ENCODE measurements at places on chromosomes 3 and 15.

DNA sequence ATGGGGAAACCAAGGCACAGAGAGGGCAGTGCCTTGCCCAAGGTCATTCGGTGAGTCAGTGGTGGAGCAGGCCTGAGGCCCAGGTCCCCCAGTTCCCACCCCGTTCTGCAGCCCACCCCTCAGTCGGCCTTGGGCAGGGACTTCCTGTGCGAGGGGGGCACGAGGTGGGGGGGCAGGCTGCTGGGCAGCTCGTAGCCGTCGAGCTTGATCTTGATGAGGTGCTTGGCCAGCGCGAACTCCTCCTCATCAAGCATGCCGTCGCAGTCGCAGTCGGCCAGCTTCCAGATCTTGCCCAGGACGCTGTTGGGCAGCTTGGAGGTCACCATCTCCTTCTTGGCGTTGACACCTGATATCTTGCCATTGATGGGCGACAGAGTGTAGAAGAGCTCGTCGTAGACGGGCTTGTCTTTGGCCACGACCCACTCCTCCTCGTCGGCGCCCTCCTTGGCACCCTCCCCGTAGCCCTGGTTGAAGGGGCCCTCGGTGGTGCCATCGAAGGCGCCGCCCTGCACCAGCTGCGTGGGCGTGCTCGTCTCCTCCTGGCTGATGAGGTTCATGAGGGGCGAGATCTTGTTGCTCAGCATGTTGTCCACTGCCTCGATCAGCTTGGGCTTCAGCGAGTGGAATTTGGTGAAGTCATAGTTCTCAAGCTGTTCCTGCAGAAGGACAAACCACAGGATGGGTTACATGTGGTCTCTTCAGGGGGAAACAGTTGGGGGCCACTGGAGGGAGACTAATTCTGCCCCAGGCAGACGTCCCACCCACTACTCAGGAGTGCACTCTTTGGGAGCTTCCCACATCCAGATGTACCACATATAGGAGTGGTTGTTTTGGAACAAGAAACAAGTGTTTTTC lies 6.9 kb upstream of the SPTBN5 start:
- H3K27me3 ChIP-seq: no peaks in the 10 kb centered on the region
- no peak for DNase-seq
- H3K4me1 ChIP-seq: peaks cover 9% of the 10 kb centered on the region

DNA sequence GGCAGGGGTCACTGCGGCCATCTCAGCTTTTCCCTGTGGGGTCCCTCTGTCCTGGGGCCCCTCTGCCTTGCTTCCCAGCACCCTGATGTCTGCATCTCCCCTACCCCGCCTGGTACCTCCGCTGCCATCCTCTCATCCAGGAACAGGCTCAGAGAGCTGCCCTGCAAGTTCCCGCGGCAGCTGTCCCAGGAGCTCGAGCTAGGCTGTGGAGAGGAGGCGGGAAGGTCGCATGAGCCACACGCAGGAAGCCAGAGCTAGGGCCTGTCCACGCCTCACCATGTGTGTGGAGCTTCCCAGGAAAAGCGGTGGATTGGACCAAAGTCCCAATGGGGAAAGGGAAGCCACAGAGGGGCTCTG lies 12.5 kb downstream of the PLA2G4B start:
- no peak overlapping the region for H3K4me3 ChIP-seq
- H3K27ac ChIP-seq: peak overlapping the region; percentile 37
- peaks cover 7% of the 10 kb centered on the region for H3K4me1 ChIP-seq
- peaks cover 8% of the 10 kb centered on the region for H3K36me3 ChIP-seq
- H3K27me3 ChIP-seq: no peaks in the 10 kb centered on the region

- H3K27ac ChIP-seq: peak overlapping the region; percentile 97
- no peaks in the 10 kb centered on the region for H3K27me3 ChIP-seq
- no peak for DNase-seq
- peaks cover 70% of the 10 kb centered on the region for H3K36me3 ChIP-seq
- peak overlapping the region; percentile 89 for H3K4me3 ChIP-seq
Observed at GRCh38 chr3:69091389-69092029, 6.8 kb downstream of the ARL6IP5 start.

DNA sequence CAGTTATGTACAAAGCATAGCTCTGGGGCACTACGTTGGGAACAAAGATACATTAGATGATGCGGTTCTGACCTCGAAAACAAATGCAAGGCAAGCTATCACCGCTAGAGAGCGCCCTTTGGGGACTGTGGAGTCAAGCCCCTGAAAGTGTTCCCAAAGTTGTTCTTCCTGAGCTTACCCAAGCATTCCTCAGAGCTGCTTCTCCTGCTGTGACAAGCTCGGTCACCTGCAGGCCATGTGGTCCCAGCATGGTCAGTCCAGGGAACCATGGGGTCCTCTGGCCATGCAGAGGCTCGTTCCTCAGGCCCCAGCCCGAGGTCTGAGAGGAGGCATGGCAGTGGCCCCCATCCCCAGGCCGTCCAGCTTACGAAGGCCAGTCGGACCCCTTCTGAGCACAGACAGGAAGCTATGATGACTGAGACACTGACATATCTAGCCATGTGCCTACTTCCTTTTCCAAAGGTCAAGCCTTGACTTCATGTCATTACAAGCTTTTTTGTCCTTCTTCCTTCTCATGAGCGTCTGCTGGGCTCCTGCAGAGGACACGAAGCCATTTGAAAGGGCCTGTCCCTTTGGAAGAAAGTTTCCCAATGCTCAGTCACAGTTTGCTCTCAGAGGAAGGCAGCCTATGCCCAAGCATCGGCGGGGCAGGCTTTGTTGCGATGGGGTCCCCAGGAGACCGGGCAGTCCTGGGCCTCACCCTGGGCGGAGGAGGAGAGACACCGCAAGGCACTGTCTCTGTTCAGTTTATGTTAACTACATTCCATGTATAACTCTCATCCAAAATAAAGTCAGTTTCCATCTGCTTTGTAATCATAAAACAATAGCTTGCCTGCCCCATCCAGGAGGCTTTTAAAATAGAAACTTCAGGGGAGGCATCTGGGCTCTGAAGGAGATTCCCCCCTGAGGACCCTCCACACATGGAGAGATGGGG lies 79.3 kb downstream of the ATP10A start:
- peak; percentile 85 for DNase-seq
- H3K27me3 ChIP-seq: no peaks in the 10 kb centered on the region
- peak overlapping the region; percentile 84 for H3K27ac ChIP-seq
- H3K4me1 ChIP-seq: peaks cover 35% of the 10 kb centered on the region
- peaks cover 24% of the 10 kb centered on the region for H3K36me3 ChIP-seq

GRCh38 chr15:26729030-26729429 lies 43.8 kb downstream of the GABRB3 start:
- no peak overlapping the region for H3K27ac ChIP-seq
- no peaks in the 10 kb centered on the region for H3K4me1 ChIP-seq
- no peak overlapping the region for H3K4me3 ChIP-seq
- no peaks in the 10 kb centered on the region for H3K36me3 ChIP-seq
- no peaks in the 10 kb centered on the region for H3K27me3 ChIP-seq
- no peak for DNase-seq

DNA sequence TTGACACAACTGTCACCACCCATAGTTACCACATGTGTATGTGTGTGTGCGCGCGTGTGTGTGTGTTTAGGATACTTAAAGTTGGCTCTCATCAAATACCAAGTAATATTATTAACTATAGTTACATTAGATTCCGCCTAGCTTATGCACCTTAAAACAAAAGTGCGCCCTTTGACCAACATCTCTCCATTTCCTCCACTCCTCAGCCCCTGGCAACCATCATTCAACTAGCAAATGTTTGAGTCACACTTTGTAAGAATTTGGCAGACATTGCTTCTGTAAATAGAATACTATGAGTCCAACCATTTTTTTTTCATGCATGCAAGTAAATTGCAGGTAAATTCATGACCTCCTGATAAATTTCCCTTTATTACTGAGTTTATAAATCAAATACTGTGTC lies 169.3 kb downstream of the GBE1 start:
- no peak overlapping the region for H3K27ac ChIP-seq
- DNase-seq: no peak
- peaks cover 2% of the 10 kb centered on the region for H3K4me1 ChIP-seq
- H3K27me3 ChIP-seq: no peaks in the 10 kb centered on the region
